ENCODE measurements at places on chromosomes 13 and 19.

DNA sequence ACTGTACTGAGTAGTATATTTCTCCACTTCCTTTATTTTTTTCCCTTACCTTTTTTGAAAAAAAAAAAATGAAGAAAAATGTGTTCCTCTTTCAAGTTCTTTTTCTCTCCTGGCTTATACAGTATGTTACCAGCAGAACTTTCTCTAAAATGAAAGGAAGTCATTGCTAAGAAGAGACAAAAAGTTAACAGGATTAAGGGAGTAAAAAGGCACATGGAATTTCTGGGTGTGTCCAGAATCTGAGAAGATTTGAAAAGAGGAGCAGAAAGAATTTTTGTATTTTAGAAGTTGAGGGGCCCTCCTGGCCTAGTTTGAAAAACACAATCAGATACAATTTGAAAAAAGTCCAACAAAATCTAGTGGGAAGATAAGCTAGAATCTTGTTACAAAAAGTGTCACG lies 21.0 kb upstream of the TRIM13 start:
- no peak for DNase-seq

DNA sequence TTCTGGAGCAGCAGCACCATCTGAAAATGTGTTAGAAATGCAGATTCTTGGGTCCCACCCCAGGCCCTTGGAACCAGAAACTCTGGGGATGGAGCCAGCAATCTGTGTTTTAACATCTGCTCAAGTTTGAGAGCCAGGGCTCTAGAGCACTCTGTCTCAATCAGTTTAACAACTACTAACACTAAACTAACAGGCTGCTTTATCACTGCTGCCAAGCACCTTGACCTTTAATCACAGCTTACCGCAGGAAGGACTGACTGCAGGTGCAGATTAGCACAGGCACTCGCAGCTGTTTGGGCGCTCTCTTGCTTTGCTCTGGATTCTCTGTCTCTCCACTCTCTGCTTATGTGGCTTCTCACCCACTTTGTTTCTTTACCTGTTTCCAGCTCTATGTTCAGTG lies 163.5 kb downstream of the MTUS2 start:
- no peak for DNase-seq

- no peak for DNase-seq
These were observed 146.3 kb downstream of the GPC5 start for GRCh38 chr13:91544723-91545122.

DNA sequence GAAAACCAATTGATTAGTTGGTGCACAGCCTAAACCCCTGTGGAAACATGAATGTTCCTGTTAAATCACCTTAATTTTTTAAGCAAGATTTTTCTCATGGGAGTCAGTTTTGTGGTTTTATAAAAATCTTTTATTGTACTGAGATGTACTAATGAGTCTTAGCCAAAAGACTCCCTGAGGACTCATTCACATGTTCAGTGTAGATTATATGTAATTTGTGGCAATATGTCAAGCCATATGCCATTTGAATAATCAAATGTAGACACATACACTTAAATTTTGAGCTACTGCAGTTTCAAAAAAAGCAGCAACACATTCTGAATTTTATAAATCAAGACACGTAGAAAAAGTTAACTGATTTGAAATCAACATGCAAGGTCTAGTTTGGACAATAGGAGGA lies 395.2 kb downstream of the MYO16 start:
- DNase-seq, result no peak

DNA sequence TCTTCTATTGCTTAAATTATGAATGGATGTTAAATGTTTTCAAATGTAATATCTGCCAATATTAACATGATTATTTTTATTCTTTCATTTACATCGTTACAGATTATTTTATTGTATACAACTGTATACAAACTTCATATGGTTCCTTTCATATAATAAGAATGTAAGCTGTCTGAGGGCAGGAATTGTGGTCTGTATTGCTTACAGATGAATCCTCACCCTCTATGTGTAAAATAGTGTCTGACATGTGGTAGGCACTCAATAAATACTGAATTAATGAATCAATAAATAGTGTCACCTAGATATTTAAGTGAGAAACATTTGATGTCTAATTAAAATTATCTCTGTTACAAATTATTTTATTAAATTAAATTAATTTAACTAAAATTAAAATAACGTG lies 7.8 kb downstream of the FPR3 start:
- no peak for DNase-seq

DNA sequence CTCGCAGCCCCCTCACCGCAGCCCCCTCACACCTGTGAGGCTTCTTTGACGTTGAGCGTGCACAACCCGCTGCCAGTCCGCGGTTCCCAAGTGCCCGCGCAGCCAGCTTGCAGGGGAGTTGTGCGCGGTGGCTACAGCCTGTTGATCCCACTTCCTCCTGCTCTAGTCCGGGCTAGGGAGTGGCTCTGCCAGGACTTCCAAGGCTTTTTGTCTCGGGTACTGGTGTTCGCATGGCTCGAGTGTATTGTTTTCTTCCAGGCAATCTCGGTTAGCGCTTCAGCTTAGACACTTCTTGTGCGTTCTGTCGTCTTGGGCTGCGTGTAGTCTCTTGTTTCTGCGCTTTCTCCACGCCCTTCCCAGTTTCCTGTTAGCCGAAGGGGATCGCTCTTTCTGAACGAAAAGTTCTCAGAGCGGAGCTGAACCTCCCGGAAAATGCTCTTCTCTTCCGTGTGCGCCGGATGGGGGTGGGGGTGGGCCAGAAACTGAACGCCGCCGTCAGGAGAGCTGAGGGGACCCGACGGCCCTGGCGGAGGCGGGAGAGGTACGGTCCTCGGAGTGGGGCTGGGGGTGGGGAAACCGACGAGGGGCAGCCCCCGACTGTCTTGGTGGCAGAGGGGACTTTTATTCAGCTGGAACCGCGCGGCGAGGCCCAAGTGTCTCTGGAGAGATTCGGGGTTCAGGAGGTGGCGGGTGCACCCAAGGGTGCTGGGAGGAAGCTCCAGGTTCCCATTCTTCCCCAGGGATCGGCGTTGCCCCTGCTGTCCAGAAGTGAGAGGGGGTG lies 697 bp upstream of the DGKH start:
- DNase-seq, result peak; percentile 48

GRCh38 chr19:28968721-28969120 lies 244.2 kb downstream of the UQCRFS1 start:
- no peak for DNase-seq

DNA sequence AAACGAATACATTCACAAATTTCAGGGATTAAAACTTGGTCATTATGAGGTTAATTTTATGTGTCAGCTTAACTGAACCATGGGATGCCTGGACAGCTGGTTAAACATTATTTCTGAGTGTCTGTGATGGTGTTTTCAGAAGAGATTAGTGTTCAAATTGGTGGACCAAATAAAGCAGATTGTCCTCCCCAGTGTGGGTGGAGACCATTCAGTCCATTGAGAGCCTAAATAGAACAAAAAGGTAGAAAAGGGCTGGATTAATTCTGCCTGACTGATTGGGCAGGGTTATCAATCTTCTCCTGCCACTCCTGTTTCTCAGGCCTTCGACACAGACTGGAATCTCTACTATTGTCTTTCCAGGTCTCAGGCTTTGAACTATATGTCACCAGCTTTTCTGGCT lies 203.8 kb upstream of the SLITRK6 start:
- no peak for DNase-seq

DNA sequence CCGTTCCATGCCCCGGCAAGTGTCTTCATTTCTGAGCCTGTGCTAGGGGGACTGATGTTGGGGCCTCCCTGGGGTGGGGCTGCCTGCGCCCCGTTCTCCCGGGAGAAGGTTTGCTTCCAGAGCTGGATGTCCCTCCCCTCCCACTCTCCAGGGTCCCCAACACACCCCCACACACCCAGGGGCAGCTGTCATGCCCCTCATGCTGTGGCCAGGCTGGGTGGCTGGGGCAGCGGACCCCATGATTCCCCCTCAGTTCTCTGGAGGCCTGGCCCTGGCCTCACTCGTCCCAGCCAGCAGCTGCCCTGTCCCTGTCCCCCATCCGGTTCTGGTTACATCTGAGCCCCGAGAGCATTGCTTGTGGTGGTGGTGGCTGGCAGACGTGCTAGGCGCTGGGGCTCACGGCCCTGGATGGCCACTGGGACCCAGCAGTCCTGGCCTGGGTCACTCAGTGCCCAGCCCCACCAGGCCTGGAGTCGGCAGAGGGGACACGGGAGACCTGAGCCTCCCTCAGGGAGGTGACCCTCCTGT lies 184.8 kb downstream of the KDM4B start:
- no peak for DNase-seq

- DNase-seq, result no peak
These were observed 1.1 kb downstream of the DLEU7 start for GRCh38 chr13:50842251-50842989.

DNA sequence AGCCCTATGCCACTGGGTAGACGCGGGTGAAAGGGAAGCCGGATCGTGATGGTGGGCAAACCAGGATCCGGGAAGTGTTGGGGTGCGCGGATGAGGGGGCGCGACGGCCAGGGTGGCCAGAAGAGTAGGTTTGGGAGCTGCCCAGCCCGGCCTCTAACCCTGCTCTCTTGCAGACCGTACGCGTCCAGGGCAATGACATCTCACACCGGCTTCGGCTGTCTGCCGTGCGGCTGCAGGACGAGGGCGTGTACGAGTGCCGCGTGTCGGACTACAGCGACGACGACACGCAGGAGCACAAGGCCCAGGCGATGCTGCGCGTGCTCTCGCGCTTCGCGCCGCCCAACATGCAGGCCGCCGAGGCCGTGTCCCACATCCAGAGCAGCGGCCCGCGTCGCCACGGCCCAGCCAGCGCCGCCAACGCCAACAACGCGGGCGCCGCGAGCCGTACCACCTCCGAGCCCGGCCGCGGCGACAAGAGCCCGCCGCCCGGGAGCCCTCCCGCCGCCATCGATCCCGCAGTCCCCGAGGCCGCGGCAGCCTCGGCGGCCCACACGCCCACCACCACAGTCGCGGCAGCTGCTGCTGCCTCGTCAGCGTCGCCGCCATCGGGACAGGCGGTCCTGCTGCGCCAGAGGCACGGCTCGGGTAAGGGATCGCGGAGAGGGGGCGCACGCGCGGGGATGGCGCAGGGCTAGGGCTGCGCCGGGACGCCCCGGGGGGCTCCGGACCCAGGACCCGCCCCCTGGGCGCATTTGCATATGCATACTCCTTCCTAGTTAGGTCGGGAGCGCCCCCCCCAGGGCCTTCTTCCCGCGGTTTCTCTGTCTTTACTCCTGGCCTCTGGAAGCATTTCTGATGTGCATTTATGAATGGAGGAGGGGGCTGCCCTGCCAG lies 4.1 kb downstream of the VSTM2B start:
- no peak for DNase-seq

- DNase-seq, result no peak
These were observed 538.4 kb upstream of the PCDH20 start for GRCh38 chr13:61954092-61954491.

GRCh38 chr13:107807306-107808073 lies 407.8 kb downstream of the LIG4 start:
- DNase-seq, result no peak

DNA sequence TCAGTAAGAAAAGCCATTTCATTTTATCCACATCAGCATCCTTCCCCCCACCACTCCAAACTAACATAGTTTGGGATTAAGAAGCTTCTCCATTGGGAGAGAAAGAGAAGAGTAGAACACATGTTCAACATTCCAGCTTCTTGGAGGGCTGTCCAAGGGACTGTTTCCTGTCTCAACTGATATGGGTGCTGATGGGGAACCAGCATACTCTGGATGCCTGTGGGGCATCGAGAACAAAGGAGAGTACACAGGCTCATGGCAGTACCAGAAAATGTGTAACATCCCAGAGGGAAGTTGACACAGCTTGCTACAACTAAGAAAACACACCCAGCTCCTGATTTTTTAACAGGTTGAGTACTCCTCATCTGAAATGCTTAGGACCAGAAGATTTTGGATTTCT lies 24.7 kb downstream of the SUCLA2 start:
- DNase-seq, result no peak

DNA sequence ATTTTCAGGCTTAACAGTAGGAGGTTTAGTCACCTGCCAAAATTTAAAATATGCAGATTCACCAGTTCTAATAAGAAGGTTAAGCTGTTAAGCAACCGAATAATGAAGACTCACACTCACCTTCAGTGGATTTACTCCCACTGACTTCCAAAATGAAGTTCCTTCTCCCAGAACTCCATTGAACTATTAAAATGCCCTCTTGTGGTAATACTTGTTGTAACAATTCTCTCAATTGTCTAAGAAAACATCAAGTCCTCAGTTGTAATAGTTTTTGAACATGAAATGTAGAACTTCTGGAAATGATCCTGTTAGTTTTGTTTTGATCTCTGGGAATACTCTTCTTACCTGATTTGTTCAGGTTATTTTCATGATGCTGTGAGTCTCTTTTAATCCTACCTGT lies 522.0 kb upstream of the ATXN8OS start:
- DNase-seq, result no peak

- DNase-seq, result no peak
These were observed 70.5 kb downstream of the MLLT1 start for GRCh38 chr19:6209233-6209632.

DNA sequence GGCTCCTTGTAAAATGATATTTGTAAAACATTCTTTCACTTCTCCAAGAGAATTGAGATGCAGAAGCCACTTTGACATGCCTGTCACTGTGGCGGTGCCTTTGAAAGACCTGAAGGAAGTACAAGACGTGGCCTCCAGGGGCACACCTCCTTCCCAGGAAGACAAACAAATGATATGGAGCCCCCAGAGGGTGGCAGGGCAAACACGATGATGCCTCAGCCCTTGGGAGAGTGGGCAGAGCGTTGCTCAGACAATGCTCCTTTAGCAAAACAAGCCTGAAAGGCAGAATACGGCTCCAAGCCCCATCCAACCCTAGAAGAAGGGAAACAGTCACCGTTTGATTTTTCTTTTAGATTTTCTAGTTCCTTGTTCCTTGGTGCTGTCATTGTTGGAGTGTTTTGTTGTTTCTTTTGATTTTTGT lies 9.2 kb upstream of the ATP12A start:
- DNase-seq, result no peak

DNA sequence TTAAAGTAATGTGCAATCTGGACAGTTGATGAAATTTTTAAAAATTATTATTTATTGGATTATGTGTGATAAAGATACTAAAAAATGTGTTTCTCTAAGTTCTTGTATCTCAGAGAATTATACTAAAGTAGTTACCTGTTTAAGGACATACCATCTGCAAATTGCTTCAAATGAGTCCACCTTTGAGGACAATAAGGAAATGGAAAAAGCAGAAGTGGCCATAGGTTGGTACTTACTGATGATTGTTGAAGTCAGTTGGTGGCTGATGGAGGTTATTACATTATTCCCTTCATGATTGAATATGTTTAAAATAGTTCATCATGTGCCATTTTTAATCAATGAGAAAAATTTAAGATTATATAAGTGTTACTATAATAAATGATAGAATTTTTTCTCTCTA lies 367.0 kb downstream of the MYO16 start:
- DNase-seq, result no peak

- DNase-seq, result no peak
These were observed 4.2 kb downstream of the TMEM255B start for GRCh38 chr13:113763254-113763653.
